ENCODE measurements at places on chromosomes 13 and 19. TPM values are rescaled to one million over a fixed set of nuclear protein-coding genes. Genes with fewer than 3 reads are reported as not detected.

GRCh38 chr19:46603195-46603637, 2.1 kb downstream of the CALM3 start:
- DNase-seq: no peak

GRCh38 chr13:43551897-43552456, 234.8 kb downstream of the ENOX1 start:
- DNase-seq: no peak

GRCh38 chr19:55079400-55080038, 3.9 kb downstream of the EPS8L1 start:
- DNase-seq: no peak

GRCh38 chr13:42259515-42259914, 12.4 kb upstream of the AKAP11 start:
- no peak for DNase-seq

GRCh38 chr13:49597043-49597641, 11.8 kb upstream of the RCBTB1 start:
- no peak for DNase-seq

PSG11 gene
- total RNA-seq: not detected

NOVA2 gene
- 0.37 TPM for total RNA-seq

FBXO46 gene
- 2.3 TPM for total RNA-seq

MTMR6 gene
- 15.0 TPM for total RNA-seq
